Mesothelial cell of epicardium (in vitro differentiated cells): ENCODE measurements at places on chromosomes 3 and 15.

- no peak for DNase-seq
These were observed 111.2 kb upstream of the RPL32 start for GRCh38 chr3:12952343-12953200.

- no peak for DNase-seq
These were observed 372.3 kb upstream of the TGFBR2 start for GRCh38 chr3:30233913-30234646.

- DNase-seq, result no peak
These were observed 29.0 kb downstream of the IL1RAP start for GRCh38 chr3:190542846-190543245.

DNA sequence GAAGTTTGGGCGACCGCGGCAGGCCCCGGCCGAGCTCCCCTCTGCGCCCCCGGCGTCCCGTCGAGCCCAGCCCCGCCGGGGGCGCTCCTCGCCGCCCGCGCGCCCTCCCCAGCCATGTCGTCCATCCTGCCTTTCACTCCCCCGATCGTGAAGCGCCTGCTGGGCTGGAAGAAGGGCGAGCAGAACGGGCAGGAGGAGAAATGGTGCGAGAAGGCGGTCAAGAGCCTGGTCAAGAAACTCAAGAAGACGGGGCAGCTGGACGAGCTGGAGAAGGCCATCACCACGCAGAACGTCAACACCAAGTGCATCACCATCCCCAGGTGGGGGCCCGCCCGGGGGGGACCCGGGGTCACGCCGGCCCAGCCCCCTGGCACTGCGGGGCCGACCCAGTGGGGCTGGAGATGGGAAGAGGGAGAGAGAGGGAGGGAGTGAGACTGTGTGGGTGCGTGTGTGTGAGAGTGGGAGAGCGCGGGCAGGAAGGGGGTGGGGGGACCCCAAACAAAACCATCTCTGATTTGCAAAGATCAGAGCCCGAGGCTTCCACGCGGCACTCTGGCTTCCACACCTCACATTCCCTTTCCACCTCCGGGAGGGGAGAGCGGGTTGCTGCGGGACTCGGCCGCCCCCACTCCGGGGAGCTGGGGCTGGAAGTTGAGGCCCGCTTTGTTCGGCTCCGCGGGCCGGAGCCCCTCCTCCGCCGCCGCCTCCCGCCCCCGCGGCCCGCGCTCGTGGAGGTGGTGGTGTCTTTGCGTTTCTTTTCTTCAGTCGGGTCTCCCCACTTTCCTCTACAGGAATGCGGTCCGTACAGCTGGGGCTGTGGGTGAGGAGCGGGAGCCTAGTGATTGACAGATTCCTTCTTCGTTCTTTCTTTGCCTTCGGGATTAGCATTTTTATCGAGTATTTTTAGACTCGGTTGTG, 898 bp downstream of the SMAD3 start:
- DNase-seq, result no peak

- DNase-seq, result no peak
These were observed 152.2 kb upstream of the MEIS2 start for GRCh38 chr15:37252530-37252929.

DNA sequence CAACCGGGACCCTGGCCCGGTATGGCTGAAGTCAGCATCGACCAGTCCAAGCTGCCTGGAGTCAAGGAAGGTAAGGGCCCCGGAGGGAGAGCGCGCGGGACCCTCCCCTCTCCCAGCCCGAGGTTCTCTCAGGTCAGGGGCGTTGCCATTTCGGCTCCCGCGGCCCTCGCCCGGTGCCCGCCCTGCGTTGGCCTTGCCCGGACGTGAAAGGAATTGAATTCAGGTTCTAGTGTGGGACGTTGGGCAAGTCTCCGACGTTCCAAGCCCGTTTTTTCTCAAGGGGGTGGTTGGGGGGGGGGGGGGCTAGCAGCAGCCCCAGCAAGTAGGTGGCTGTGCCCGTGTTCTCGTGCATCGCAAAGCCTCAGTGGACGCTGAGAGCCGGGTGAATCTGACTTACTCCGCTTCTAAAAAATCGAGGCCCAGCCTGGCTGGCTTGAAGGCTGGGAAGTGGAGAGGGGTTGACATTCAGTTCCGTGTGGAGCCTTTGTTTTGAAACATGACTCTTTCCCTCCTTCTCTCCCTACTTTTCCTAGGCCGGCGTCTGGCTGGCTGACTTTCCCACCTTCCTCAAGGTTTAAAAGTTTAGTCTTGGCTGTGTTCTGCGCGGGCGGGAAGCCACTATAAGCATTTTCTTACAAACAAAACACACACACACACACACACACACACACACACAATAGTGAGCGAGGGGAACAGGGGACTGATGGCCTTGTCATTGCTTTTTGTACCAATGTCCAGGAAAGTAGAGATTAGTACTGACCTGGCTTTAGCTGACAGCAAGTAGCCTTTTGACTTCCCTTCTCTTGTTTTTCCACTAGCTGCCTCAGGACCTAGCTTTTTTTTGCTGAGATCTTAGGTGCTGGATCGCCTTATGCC, at the start of gene UTS2B:
TSS of gene UTS2B (minus strand) at position 873 of the 876 bp plus-strand sequence. CDS start 48,337 bp downstream, outside the sequence.
- peak; percentile 66 for DNase-seq

- no peak for DNase-seq
These were observed 163.6 kb downstream of the CTNNB1 start for GRCh38 chr3:41362638-41363559.

DNA sequence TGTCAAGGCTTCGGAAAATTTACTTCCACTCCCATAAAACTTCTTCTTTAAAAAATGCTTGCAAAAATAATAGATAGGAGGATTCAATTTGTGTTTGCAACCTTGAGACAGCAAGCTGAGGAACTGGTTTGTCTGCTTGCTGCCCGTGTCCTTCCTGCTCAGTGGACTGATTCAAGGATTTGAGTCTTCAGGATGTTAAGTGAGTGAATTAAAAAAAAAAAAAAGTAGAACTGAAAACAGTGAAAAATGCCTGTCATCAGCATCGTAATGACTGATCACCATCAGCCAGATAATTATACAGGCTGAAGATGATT, 453.7 kb downstream of the FGF12 start:
- DNase-seq, result no peak

GRCh38 chr15:87293031-87293430, 963.5 kb downstream of the NTRK3 start:
- DNase-seq, result no peak

- DNase-seq, result no peak
These were observed 109.8 kb upstream of the TBC1D5 start for GRCh38 chr3:17852217-17852616.

DNA sequence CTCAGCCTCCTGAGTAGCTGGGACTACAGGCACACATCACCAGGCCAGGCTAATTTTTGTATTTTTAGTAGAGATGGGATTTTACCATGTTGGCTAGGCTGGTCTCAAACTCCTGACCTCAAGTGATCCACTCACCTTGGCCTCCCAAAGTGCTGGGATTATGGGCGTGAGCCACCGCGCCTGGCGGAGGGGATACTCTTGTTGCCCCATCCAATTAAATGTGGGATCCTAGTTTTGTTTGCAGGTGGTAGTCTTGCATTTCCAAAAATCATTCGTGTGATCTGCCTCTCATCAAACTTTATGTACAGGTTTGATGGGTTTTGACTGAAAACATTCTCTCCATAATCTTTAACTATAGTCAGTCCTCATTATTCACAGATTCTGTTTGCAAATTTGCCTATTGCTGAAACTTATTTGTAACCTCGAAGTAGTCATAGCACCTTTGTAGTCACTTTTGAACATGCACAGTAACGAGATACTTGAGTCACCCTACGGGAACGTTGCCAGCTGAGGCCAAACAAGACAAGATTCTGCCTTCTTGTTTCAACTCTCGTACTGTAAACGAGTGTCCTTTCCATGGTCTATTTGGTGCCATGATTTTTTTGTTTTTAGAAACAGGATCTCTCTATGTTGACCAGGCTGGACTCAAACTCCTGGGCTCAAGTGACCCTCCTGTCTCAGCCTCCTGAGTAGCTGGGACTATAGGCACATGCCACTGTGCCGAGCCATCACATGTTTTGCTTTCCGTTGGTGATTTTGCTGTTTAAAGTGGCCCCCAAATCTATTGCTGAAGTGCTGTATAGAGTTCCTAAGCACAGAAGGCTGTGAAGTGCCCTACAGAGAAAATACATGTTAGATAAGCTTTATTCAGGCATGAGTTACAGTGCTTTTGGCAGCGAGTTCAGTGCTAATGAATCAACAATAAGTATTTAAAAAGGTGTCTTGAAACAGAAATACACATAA, 8.1 kb upstream of the MAPK6 start:
- no peak for DNase-seq

- no peak for DNase-seq
These were observed 217.0 kb downstream of the ZNF621 start for GRCh38 chr3:40741729-40742128.

GRCh38 chr15:98727115-98728040, 79.0 kb downstream of the IGF1R start:
- peak; percentile 78 for DNase-seq

- no peak for DNase-seq
These were observed 314.0 kb upstream of the CDIN1 start for GRCh38 chr15:36265422-36265821.

GRCh38 chr15:59492389-59493377, 54.7 kb downstream of the FAM81A start:
- peak; percentile 26 for DNase-seq

- no peak for DNase-seq
These were observed 361.7 kb downstream of the SLC9A9 start for GRCh38 chr3:143486611-143487010.

DNA sequence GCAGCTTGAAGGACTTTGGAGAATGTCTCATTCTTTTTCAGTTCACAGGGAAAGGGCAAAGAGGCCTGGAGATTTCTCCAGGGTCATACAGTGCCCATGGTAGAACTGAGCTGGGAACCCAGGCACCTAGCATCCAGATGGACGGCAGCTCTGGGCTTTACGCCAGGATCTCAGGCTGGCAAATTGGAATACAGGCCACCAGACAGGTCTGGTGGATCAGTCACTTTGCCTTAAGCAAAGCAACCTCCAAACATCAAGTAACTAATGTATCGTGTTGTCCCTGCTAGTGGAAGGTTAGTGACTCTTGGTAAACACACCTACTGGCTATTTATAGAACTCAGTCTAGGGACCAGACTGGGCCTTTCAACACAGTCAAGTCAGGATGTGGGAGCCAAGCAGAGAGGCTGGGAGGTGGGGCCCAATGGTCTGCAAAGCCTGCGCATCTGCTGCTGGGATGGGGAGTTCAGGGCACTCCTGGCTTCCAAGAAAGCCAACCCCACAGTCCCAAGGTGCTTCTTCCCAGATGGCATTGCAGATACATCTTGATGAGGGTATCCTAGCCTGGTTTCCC, 30.2 kb downstream of the RPLP1 start:
- no peak for DNase-seq

GRCh38 chr3:195017151-195017550, 253.8 kb downstream of the XXYLT1 start:
- DNase-seq, result no peak

- DNase-seq, result no peak
These were observed 92.4 kb upstream of the DAZL start for GRCh38 chr3:16697443-16698147.

GRCh38 chr3:107765524-107765923, 242.8 kb downstream of the BBX start:
- no peak for DNase-seq

- no peak for DNase-seq
These were observed 56.9 kb upstream of the NLGN1 start for GRCh38 chr3:173340626-173341025.

DNA sequence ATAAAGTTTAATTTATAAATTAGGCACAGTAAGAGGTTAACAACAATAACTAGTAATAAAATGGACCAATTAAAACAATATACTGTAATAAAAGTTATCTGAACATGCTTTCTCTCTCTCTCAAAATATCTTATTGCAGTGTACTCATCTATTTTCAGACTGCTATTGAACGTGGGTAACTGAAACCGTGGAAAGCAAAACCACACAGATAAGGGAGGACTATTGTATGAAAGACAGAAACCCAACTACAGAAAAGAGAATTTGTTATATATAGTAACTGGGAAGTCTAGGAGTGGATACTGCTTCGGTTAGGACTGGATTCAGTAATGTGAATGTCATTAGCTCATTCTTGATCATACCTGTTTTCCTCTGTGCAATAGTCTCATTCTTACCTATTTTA, 119.3 kb upstream of the DAZL start:
- DNase-seq, result no peak

GRCh38 chr3:55500555-55501330, 13.6 kb upstream of the WNT5A start:
- no peak for DNase-seq

DNA sequence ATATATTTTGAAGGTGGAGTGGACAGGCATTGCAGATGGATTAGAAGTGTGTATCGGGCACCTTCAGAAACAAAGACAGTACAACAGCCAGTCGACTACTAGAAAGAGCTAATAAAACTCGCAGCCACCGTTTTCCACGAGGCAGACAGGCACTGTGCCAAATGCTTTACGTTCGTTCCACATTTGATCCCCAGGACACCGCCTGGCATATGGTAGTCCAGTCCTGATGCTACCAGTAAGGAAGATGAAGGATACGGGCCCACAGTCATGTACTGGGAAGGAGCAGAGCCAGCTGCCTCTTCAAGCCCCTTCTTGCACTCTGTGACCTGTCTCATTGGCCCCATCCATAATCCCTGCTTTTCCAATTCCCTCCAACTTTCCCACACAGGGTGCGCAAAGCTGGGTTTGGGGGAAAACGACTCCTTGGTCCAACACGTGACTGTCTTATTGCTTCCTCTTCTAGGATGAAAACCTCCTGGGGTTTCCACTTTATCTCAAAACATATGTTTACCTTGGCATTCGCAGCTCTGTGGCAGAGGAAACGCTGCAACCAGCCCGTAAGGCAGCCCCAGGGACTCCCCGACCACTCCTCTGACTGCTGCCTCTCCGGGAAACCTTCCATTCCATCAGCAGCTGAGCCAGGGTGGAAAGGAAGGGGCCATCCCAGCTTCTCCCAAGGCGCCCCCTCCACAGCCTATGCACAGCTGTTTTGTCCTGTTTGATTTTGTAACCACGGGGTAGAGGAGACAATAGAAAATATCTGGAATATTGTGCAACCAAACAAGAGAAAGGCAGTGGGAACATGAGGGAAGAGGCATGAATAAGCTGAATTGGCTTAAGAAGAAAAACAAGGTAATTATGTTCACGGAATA, 107.4 kb downstream of the ADAMTS17 start:
- no peak for DNase-seq

- peak; percentile 48 for DNase-seq
These were observed 716 bp downstream of the SELENOS start for GRCh38 chr15:101276501-101277037.

DNA sequence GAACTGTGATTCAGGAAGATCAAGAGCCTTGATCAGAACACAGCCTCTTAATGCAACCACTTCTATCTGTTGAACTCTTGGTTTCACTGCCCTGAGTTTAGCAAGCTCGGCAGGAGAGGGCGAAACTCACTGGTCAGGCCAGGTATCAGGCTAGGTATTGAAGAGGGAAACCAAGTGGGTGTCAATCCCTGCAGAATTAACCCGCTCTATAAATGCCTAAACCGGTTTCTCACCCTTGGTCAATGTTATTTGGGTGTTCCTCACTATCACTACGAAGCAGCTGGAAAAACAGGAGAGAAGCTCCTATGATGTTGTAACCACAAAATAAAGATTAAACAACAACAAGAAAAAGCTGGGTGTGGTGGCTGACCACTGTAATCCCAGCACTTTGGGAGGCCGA, 23.9 kb downstream of the LIPH start:
- DNase-seq, result no peak

- DNase-seq, result no peak
These were observed 58.1 kb downstream of the SLC6A6 start for GRCh38 chr3:14460342-14461005.

- DNase-seq, result no peak
These were observed 408.5 kb downstream of the MFSD1 start for GRCh38 chr3:159210336-159210735.

GRCh38 chr3:88226910-88227309, 77.2 kb downstream of the C3orf38 start:
- DNase-seq, result no peak
